ENCODE measurements at places on chromosomes 1 and 21. TPM values are rescaled to one million over a fixed set of nuclear protein-coding genes. Genes with fewer than 3 reads are reported as not detected.

DNA sequence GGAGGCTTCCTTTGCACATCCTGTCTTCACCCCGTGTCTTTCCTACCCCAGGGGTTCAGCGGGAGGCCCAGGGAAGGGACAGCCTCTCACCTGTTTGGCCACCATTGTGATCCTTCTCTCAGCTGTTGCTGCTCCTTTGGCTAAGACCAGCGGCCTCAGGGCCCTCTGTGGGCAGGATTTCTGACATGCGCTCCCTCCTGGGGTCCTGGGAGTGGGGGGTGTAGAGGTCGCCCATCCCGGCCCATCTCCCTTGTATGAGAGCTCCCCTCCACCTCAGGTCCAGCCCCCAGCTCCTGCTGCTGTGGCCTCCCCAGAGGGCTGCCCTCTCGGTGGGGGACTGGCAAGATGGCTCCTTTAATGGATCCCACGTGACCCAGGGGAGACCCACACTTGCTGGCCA is 120.5 kb downstream of the PRDM2 start:
- no peak overlapping the region for H3K27ac ChIP-seq
- no peaks in the 10 kb centered on the region for H3K36me3 ChIP-seq
- peak; percentile 19 for DNase-seq
- no peaks in the 10 kb centered on the region for H3K4me1 ChIP-seq

- no peak for DNase-seq
- H3K36me3 ChIP-seq = no peaks in the 10 kb centered on the region
- no peak overlapping the region for H3K4me3 ChIP-seq
- no peak overlapping the region for H3K27ac ChIP-seq
- H3K4me1 ChIP-seq = no peaks in the 10 kb centered on the region
- no peaks in the 10 kb centered on the region for H3K27me3 ChIP-seq
Observed at GRCh38 chr21:33189824-33190223, 39.9 kb upstream of the IFNAR2 start.

DNA sequence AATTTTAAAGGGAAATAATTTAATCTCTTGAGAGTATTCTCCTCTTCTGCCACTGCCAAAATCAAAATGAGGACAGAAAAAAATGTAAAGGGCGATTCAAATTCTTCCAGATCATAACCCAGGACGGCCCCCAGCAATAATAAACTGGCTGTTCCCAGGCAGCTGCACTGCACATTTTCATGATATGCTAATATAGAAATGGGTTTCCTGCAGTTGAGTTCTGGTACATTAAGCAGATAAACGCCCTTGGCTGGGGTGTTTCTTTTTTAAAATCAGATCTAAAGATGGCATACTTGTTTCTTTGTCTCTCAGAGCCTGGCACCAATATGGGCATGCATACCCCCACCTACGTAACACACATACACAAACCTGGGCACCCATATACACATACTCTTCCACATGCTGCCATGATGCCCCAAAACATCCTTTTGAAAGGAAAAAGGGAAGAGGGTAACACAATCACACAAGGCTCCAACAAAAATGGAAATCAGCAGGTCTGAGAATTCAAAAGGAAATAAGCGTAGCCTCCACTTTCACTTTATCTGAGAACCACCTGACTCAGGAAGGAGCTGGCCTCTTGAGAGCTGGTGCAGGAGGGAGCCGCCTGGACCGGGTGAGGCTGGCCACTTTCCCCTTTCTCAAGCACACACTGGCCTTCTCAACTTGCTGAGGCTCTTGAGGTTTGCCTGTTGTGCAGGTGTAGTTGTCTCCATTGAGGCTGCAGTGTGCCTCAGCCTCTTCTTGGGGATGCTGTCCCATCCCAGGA is 653.4 kb downstream of the KIF26B start:
- H3K36me3 ChIP-seq = no peaks in the 10 kb centered on the region
- H3K4me1 ChIP-seq = no peaks in the 10 kb centered on the region
- no peaks in the 10 kb centered on the region for H3K27me3 ChIP-seq
- no peak for DNase-seq

The CLDN14 gene
- not detected for total RNA-seq

The DIO1 gene
- not detected for total RNA-seq

The AIRE gene
- total RNA-seq = 0.17 TPM

GRCh38 chr1:182644886-182645285 is 39.5 kb downstream of the RGS8 start:
- H3K27ac ChIP-seq = no peak overlapping the region
- H3K4me1 ChIP-seq = no peaks in the 10 kb centered on the region
- no peak for DNase-seq
- no peaks in the 10 kb centered on the region for H3K36me3 ChIP-seq

GRCh38 chr1:206703661-206704060 is 19.0 kb downstream of the MAPKAPK2 start:
- no peak for DNase-seq
- H3K36me3 ChIP-seq = no peaks in the 10 kb centered on the region
- no peaks in the 10 kb centered on the region for H3K27me3 ChIP-seq
- peaks cover 19% of the 10 kb centered on the region for H3K4me1 ChIP-seq
- H3K27ac ChIP-seq = no peak overlapping the region

DNA sequence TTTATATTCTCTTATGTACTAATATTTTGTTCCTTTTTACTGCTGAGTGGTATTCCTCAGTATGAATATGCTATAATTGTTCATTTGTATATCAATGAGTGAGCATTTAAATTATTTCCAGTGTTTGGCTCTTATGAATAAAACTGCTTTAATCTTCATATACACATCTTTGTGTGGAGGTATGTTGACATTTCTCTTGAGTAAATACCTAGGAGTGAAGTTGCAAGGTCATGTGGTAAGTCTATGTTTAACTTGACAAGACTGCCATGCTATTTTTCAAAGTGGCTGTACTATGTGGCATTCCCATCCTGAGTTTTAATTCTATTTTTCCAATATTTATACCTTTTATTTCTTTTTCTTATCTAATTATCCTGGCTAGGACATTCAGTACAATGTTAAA is 124.2 kb downstream of the ADSS2 start:
- no peak overlapping the region for H3K27ac ChIP-seq
- H3K4me3 ChIP-seq = no peak overlapping the region
- H3K27me3 ChIP-seq = no peaks in the 10 kb centered on the region
- H3K4me1 ChIP-seq = peaks cover 9% of the 10 kb centered on the region
- DNase-seq = no peak

GRCh38 chr21:33981391-33982101 is 65.9 kb upstream of the ATP5PO start:
- H3K4me3 ChIP-seq = no peak overlapping the region
- H3K36me3 ChIP-seq = no peaks in the 10 kb centered on the region
- 0 out of 2 replicates have a peak, but pooled peaks cover 2% of the 10 kb centered on the region for H3K4me1 ChIP-seq
- no peak for DNase-seq

DNA sequence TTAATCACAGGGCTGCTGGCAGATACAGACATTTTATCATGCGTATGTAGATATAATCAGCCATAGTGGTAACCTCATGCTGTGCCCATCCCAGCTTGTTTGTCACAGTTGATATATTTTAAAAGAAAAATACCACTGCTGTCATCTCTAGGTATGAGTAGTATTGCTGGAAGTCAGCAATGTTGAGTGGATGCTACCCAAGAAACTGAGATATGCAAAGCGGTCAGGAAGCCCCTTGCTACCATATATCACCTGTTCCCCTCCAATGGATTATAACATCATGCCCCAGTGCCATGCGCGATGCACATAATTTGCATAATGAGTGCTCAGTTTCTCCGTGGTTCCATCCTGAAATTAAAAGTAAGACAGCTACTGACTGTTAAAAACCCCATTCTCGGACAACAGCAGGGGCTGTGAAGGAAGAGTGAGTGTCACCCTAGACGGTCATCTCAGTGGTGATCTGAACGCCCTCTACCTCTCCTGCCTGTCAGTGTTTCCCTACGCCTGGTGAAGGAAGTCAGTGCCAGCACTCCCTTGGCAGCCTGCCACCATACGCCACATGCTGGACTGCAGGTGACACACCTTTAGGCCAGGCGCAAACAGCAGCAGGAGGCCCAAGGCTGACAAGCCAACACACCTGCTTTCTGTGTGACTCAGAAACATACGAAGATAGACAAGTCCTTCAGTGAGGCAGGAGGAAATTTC is 2.7 kb downstream of the IL10RB start:
- no peaks in the 10 kb centered on the region for H3K36me3 ChIP-seq
- no peak overlapping the region for H3K27ac ChIP-seq
- no peaks in the 10 kb centered on the region for H3K27me3 ChIP-seq
- H3K4me3 ChIP-seq = no peak overlapping the region
- no peaks in the 10 kb centered on the region for H3K4me1 ChIP-seq
- no peak for DNase-seq

All from H9 (cell line).